ENCODE measurements at places on chromosomes 2 and 18. TPM values are rescaled to one million over a fixed set of nuclear protein-coding genes. Genes with fewer than 3 reads are reported as not detected.
A peak's percentile ranks its signal among the peaks of the same experiment; 100 is the strongest.

- no peaks in the 10 kb centered on the region for H3K27me3 ChIP-seq
- DNase-seq = peak; percentile 79
- H3K36me3 ChIP-seq = no peaks in the 10 kb centered on the region
- peak overlapping the region; percentile 69 for H3K27ac ChIP-seq
- H3K4me1 ChIP-seq = peaks cover 88% of the 10 kb centered on the region
Measured at GRCh38 chr2:108621087-108621559, 86.9 kb downstream of the LIMS1 start.

DNA sequence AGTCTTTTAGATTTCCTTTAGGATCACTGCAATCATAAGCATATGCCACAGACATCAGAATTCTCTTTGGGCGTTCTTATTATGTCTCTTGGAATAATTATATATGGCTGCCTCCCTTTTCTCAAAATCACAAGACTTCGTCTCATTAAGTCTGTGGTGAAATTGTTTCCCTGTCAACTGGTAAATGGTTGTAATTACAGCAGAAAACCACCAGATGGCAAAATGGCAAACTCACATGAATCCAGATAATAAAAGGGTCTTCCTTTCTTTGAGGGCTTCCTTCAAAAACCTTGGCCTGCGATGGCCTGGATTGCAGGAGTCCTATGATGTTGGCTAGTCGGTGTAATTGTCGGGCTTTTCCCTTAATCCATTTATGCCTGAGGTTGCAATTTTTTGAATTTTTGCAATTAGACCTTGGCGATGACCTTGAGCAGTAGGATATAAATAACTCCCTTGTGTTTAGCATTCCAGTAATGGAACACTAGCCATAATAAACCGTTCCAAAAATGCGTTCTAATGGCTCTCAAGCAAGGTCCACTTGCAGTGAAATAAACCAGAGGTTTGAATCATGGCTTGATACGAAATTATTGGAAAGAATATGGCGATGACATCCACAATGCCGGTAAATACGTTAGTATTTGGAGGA, 656.4 kb downstream of the MBD2 start:
- no peaks in the 10 kb centered on the region for H3K36me3 ChIP-seq
- H3K4me1 ChIP-seq = no peaks in the 10 kb centered on the region
- no peak overlapping the region for H3K27ac ChIP-seq
- DNase-seq = peak; percentile 24

GRCh38 chr18:11115276-11115675, 34.1 kb downstream of the PIEZO2 start:
- H3K27ac ChIP-seq = no peak overlapping the region
- H3K27me3 ChIP-seq = no peaks in the 10 kb centered on the region
- no peak overlapping the region for H3K4me3 ChIP-seq
- H3K4me1 ChIP-seq = no peaks in the 10 kb centered on the region

The GPR39 gene
- polyA plus RNA-seq = not detected

The BMP10 gene
- not detected for polyA plus RNA-seq

DNA sequence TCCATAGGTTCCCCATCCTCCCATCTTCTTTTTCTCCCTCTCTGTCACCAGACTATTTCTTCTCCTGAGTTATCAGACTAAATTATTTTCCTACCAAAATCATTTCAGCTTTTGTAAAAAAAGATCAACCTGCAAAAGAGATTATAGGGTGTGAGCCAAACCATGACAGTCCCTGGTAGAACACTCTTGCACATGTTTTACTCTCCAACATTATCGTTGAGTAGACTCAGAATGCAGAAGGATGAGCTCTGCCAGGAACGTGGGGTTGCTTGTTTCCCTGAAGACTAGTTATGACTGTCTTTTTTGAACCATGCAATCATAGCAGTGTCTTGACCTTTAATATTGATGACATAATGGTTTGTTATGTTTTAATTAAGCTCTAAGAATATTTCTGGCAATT, 360.1 kb upstream of the VWC2L start:
- H3K4me3 ChIP-seq = no peak overlapping the region
- H3K36me3 ChIP-seq = no peaks in the 10 kb centered on the region
- H3K27ac ChIP-seq = no peak overlapping the region
- H3K4me1 ChIP-seq = no peaks in the 10 kb centered on the region

DNA sequence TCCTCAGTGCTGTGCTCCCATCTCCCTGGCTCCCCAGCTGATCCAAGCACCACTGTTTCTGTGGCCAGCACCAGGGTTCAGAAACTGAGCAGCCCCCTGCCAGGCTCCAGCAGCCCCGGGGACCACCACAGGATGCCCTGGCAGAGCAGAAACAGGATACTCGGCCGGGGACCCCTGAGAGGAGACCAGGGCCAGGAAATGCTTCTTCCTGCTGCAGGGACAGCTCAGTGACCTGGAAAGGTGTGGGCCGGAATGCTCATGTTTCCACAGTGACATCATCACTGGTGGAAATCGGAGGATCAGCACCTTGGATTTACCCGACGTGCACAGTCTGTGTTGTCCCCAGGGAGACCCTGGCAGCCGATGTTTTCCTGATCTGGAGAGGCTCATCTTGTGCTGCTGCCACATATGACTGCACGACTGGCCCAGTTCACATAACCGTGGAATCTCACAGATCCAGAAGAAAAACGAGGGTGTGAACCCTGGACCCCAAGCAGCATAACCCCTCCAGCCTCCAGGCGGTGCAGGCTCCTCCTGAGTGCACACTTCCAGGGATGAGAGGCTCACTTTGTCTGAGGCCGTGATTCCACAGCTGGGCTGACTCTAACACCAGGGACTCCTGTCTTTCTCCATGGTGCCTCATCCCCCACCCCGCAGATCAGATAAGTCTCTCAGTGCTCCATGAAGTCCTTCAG, 58.0 kb downstream of the DDX1 start:
- no peak overlapping the region for H3K27ac ChIP-seq
- DNase-seq = no peak
- no peaks in the 10 kb centered on the region for H3K4me1 ChIP-seq
- no peak overlapping the region for H3K4me3 ChIP-seq
- H3K27me3 ChIP-seq = no peaks in the 10 kb centered on the region
- no peaks in the 10 kb centered on the region for H3K36me3 ChIP-seq

GRCh38 chr2:181575650-181576025, 81.3 kb downstream of the CERKL start:
- H3K36me3 ChIP-seq = no peaks in the 10 kb centered on the region
- DNase-seq = no peak
- H3K27me3 ChIP-seq = peaks cover 4% of the 10 kb centered on the region
- no peak overlapping the region for H3K27ac ChIP-seq
- H3K4me1 ChIP-seq = no peaks in the 10 kb centered on the region

DNA sequence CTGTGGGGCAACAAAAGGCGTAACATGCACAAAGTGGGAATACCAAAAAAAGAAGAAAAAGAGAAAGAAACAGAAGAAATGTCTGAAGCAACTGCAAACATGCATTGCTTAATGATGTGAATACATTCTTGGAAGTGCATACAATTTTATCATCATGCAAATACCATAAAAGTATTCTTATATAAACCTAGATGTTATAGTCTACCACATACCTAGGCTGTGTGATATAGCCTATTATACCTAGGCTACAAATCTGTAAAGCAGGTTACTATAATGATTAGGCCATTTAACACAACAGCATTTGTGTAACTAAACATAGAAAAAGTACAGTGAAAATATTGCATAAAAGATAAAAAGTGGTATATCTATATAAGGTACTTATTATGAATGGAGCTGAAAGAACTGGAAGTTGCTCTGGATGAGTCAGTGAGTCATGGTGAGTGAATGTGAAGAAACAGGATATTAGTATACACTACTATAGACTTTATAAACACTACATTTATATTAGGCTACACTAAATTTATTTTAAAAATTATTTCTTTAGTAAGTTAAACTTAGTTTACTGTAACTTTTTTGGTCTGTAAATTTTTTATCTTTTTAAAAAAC, 319.4 kb upstream of the KCNH7 start:
- no peaks in the 10 kb centered on the region for H3K27me3 ChIP-seq
- H3K27ac ChIP-seq = no peak overlapping the region
- no peak overlapping the region for H3K4me3 ChIP-seq

- no peak overlapping the region for H3K4me3 ChIP-seq
- H3K36me3 ChIP-seq = no peaks in the 10 kb centered on the region
- H3K27ac ChIP-seq = no peak overlapping the region
- no peaks in the 10 kb centered on the region for H3K27me3 ChIP-seq
- peaks cover 34% of the 10 kb centered on the region for H3K4me1 ChIP-seq
Measured at GRCh38 chr2:197813093-197813787, 8.8 kb downstream of the PLCL1 start.

DNA sequence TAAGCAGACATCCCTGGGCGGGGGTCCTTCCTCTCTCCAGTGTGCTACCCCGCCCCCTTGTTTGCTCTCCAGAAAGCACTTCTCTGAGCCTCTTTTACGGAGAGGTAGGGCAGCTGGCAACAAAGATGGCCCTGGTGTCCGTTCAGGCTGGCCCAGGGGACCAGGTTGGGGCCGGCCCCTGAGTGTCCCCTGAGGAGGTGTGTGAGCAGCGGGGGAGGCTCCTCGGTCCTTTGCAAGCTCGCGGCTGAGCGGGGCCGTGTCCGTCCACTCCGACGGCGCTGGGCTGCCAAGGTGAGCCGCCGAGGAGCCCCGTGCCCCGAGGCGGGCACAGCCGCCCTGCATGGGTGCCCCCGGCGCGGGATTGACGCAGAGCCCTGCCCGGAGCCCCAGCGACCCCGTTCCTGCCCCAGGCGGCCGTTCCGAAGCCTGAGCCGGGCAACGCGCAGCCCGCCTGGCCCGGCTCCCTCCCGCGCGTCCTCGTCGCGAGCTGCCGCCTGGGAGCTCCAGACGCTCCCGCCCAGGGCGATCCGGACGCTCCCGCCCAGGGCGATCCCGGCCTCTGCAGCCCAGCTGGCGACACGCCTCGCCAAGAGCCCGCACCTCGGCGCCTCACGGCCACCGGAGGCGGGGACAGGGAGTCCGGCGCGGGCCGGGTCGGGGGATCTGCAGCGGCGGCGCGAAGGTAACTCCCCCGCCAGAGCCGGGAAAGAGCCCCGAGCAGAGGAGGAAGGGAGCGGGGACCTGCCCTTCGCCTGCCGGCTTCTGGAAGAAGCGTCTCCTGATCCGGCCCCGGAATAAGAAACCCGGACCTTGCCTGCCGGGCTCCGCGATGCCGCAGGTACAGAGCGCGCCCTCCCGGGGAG, at the start of gene PROKR1:
Gene PROKR1 (plus strand): TSS at position 569 of the 863 bp plus-strand sequence. CDS start 2,243 bp downstream, outside the sequence.
- H3K36me3 ChIP-seq = no peaks in the 10 kb centered on the region
- DNase-seq = no peak
- H3K27me3 ChIP-seq = peaks cover 20% of the 10 kb centered on the region
- H3K4me1 ChIP-seq = peaks cover 4% of the 10 kb centered on the region
- H3K4me3 ChIP-seq = no peak within 1 kb of the TSS

- DNase-seq = no peak
- no peak overlapping the region for H3K4me3 ChIP-seq
- no peaks in the 10 kb centered on the region for H3K27me3 ChIP-seq
- no peak overlapping the region for H3K27ac ChIP-seq
Measured at GRCh38 chr18:21406116-21406515, 164.1 kb downstream of the GREB1L start.

DNA sequence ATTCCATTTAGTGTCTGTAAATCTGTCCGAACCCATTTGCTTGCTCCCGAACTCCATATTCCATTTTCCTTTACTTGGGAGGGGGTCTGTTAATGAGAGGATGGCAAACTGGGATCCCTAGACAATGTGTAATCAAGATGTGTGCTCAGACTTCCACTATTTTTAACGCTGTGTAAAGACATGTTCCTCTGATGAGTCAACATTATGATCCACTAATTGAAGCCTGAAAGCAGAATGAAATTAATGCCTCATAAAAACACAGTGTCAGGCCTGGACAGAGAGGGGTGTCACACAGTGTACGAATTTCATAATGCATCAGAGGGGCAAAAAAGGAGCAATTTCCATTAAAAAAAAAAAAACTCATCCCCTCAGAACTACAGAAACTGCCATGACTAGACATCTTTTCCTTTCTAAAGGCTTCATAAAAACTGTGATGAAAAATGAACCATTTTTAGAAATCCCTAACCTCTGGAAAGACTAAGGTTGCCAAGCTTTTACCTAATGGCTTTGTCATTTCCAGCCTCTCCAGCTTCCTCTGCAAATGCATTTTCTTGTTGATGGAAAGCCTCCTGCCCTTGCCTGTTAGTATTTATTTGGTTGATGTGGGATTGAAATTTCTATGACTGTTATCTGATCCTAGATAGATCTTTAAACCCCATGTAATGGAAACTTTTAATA, 209.2 kb upstream of the DCC start:
- H3K4me3 ChIP-seq = no peak overlapping the region
- H3K36me3 ChIP-seq = no peaks in the 10 kb centered on the region
- H3K4me1 ChIP-seq = no peaks in the 10 kb centered on the region
- no peak overlapping the region for H3K27ac ChIP-seq

GRCh38 chr18:23337599-23338444, 115.3 kb upstream of the RIOK3 start:
- no peak overlapping the region for H3K4me3 ChIP-seq
- no peaks in the 10 kb centered on the region for H3K4me1 ChIP-seq

The EMILIN1 gene
- 0.35 TPM for polyA plus RNA-seq

- H3K4me1 ChIP-seq = no peaks in the 10 kb centered on the region
- H3K4me3 ChIP-seq = no peak overlapping the region
- H3K36me3 ChIP-seq = no peaks in the 10 kb centered on the region
- no peak overlapping the region for H3K27ac ChIP-seq
- no peaks in the 10 kb centered on the region for H3K27me3 ChIP-seq
Measured at GRCh38 chr2:158745067-158745865, 49.9 kb upstream of the DAPL1 start.

The IGFBP5 gene
- not detected for polyA plus RNA-seq

The RAX gene
- not detected for polyA plus RNA-seq

The CYP27A1 gene
- polyA plus RNA-seq = not detected

- H3K36me3 ChIP-seq = no peaks in the 10 kb centered on the region
- H3K27ac ChIP-seq = no peak overlapping the region
- H3K4me3 ChIP-seq = no peak overlapping the region
Measured at GRCh38 chr2:28588292-28588670, 92.4 kb downstream of the PLB1 start.

DNA sequence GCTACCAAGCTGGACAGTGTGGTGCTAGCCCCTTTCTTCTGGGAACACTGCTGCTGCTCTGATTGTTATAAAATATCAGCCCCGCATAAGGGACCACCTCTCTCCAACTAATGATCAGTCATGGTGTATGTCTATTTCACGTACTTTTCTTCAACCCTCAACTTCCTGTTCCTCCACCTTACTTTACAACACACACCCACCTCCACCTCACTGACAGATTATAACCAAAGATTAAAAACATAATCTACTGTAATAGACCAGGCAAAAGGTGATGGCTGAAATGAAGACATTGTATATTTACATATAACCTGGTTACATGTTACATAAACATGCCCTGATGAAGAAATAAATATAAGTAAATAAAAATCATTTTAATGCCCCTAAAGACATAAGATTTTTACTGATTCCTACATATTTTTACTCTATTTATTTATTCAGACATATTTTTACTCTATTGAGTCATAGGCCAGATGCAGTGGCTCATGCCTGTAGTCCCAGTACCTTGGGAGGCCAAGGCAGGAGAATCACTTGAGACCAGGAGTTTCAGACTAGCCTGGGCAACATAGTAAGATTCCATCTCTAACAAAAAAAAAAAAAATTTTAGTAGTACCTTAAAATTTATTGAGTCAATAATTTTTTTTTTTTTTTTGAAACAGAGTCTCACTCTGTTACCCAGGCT, 12.8 kb downstream of the STK39 start:
- DNase-seq = peak; percentile 37
- H3K36me3 ChIP-seq = no peaks in the 10 kb centered on the region
- H3K4me1 ChIP-seq = peaks cover 40% of the 10 kb centered on the region
- H3K4me3 ChIP-seq = no peak overlapping the region

Data from CD4-positive, alpha-beta memory T cell (primary cell).